ENCODE measurements at places on chromosomes 3 and 15.

GRCh38 chr3:14553871-14554270 is 13.7 kb upstream of the GRIP2 start:
- DNase-seq, result no peak

DNA sequence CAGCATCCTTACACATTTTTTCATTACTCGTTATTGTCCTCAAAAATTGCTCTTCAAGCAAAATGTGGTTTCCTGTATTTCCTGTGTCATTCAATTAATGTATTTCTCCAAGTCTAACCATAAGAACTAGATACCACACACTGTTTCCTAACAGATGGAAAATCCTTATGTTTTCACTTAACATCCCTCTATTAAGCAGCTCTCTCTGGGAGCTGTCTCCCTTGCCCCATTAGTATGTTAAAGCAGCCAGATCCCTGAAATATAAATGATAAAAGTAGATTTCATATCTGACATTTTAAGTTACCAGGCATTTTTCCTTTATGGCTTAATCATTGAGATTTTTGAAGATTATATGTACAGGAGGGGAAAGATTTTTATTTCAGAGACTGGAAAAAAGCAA is 15.9 kb downstream of the PFN2 start:
- no peak for DNase-seq

GRCh38 chr15:79673416-79674123 is 223.2 kb downstream of the MTHFS start:
- no peak for DNase-seq

DNA sequence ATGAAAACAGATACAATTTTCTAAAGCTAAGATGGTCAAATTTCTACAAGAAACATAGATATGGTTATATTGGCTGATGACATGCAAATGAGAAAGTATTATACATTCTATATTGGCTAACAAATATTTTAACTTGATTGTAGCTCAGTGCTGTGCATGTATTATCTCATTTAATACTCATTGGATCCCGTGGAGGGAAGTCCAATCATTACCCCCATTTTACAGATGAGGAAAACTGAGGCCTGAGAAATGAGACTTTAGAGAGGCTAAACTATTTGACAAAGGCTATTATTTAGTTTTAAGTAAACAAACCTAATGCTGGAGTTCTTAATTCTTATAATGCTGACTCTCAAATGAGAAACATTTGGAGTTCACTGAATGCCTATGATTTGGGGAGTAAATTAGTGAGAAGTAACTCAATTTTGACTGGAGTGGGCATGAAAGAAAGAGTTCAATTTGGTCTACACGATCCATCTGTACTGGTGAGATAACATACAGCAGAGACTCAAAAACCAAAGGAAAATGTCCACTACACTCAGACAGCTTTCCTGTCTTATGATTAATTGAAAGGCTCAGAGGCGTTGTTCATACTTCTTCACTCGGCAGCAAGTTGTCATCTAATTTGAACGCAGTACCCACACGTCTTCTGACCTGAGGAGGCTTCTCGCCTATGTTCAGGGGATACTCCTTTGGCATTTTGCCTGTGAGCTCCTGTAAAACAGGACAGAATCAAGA is 72.2 kb upstream of the LMOD3 start:
- DNase-seq, result no peak

DNA sequence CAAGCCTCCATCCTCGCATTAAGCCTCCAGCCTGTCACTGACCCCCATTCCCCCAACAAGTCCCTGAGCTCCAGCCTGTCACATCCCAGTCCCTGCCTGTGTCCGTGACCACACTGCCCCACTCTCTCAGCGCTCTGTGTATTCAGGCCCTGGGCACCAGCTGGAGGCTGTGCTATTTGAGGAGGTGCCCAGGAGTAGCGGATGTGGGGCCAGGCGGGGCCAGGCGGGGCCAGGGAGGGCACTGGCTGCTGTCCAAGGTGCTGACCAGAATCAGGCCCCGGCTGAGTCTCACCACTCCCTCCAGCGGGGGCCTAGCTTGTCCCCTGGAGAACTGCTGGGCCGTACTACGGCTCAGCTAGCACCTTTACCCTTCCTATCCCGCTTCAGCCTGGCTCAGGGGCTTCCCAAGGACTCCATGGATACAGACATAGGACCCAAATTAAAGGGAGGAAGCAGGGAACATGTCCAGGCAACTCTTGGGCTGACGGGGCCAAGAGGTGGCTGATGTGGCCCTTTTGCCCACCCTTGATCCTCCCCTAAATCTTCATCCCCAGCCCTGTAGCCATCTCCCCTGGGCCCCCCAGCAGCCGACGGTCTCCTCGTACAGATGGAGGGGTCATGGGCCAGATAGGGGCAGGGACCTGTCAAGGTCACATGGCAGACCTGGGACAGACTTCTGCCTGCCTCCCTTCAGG is 1.1 kb downstream of the HHATL start:
- DNase-seq, result no peak

DNA sequence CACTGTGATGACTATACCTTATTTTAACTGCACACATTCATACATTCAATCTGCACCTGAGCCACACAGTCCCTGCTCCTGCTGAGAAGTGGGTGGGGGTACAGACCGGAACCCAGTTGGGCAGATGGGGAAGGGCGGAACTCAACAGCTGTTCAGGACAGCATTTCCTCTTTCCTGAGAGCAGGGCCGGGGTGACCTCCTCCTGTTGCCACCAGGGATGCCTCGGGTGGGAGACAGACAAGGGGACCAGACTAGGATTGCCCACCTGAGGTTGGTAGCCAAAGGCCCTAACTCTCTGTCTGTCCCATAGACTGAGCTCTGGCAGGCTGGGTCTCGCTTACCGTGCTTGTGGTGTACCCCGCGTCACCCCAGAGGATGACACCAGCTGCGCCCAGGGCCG is 3.9 kb downstream of the HYAL2 start:
- DNase-seq, result no peak

- no peak for DNase-seq
Observed at GRCh38 chr15:47945872-47946650, 174.7 kb upstream of the SLC24A5 start.

- DNase-seq, result no peak
Observed at GRCh38 chr3:62343755-62344154, 29.6 kb downstream of the FEZF2 start.

DNA sequence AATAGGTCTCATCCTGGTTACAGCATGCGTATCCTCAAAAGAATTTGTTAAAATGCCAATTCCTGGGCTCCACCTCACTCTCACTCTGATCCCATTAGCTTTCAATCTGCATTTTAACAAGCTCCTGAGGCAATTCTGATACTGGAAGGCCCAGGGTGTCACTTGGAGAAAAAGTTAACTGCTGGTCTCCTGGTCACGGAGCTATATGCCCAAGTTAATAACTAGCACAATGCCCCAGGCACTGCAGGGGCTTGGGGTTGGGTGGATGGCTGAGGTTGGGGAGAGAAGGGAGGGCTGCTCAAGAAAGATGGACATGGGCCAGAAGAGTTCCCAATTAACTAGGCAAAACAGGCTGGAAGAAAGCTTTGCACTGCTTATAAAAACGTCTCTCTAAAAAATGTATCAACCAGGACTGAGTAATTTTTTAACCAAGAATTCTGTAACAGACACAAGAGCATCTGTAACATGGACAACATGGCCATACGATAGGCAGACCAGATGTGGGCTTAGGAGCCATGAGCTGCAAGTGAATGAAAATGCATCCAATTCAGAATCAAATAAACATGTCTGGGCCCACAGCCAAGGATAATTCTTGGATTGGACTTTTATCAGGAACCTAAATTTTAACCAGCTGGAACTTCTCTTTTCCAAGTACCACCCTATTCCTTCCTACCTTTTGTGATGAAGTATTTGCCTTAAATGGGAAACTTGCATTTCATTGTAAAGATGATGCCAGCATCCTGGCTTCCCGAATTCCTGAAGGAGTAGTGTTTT is 4.2 kb downstream of the IL17RD start:
- no peak for DNase-seq

- DNase-seq, result no peak
Observed at GRCh38 chr15:92122259-92122658, 268.8 kb downstream of the SLCO3A1 start.

DNA sequence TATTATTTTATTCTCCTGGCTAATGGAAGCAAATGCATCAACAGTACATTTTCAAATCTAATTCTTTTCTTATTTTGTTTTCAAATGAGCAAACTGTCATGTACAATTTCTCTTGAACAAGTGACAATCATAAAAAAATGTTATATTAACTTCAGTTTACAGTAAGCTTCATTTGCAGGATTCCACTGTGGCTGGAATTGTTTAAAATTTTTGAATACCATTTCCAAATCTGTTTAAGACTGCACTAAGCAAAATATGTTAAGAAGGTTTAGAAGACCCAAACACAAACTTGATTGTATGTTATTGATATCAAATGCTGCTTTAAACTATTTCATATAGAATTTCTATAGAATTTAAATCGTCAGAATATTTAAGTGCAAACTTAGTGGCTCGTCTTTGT is 92.8 kb downstream of the ZNF280D start:
- DNase-seq, result no peak

DNA sequence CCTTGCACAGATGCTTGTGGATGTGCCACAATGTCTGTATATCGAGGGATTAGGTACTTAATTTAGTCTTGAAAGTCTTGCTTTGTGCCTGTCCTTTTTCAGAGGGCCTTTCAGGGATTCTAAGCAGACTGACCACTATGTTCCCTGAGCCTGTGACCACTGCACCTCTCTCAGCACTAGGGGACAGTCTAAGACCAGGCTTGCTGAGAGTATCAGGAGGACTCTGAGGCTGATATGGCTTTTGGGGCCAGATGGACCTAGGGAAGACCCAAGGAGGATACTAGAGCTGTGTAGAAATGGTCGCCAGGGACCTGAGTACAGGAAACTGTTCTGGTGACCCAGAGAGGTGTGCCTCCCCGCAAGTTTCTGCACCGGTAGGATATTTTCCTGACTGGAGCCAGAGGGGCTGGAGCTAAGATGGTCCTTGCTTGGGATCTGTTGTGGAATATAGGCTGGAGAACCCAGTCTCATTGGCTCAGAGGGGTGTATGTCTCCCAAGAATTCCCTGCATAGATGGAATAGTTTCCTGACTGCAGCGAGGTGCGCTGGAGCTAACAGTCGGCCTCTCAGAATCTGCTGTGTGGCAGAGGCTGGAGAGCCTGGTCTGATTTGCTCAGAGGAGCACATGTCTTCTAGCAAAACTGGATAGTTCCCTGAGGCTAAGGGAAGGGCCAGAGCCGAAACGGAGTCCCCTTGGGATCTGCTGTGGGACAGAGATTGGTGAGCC is 213.2 kb upstream of the DCBLD2 start:
- DNase-seq, result no peak

DNA sequence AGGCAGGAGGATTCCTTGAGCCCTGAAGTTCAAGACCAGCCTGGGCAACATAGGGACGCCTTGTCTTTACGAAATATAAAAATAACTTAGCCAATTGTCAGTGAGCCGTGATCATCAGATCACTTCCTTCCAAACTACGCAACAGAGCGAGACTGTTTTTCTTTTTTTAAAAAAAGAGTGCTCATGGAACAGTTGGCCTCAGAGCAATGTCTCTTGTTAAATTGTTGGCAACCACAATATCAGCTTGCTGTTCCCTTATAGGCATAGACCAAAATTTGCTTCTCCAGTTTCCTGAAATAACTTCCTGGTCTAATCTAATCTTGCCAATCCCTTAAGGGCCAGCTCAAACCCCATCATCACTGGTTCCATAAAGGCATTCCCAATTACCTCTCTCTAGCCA is 93.3 kb upstream of the SLC4A7 start:
- DNase-seq, result no peak

DNA sequence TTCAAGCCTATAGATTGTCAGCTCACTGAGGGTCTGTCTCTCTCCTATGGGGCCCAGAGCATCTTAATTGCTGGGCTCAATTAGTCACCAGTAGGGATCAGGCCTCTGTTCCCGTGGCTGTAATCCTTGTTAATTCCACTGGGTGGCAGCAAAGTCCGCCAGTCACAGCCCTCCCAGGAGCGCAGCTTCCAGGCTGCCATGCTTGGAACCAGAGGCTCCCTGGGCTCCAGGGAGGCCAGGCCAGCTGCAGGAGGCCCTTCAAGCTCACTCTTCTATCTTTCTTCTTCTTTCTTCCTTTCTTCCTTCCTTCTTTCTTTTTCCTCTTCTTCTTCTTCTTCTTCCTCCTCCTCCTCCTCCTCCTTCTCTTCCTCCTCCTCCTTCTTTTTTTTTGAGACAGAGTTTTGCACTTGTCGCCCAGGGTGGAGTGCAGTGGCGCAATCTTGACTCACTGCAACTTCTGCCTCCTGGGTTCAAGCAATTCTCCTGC is 14.4 kb downstream of the RNU5B-1 start:
- DNase-seq, result peak; percentile 88

- DNase-seq, result no peak
Observed at GRCh38 chr3:81788044-81788443, 26.6 kb upstream of the GBE1 start.

All from glutamatergic neuron (in vitro differentiated cells).